ENCODE measurements at places on chromosomes 7 and 10. TPM values are rescaled to one million over a fixed set of nuclear protein-coding genes. Genes with fewer than 3 reads are reported as not detected.

GRCh38 chr10:63829020-63829419 is 307.8 kb downstream of the REEP3 start:
- no peak for ATAC-seq

DNA sequence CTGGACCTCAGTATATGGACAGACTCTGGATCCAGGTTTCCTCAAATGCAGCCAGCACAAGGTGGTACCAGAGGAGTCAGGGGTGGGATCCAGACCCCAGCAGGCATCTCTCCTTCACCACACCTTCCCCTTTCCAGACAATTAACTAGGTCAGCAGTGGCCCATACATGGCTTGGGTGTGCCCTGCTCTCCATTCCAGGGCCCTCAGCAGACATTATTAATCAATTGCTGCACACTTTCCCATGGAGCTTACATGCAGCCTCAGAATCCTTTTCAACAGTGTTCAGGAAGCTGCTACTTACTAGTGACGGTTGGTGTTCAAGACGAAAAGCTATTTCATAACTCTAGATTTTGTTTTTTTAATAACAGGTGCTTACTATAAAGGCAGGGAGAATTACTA is 6.0 kb downstream of the COL13A1 start:
- ATAC-seq, result no peak

- no peak for ATAC-seq
Measured at GRCh38 chr10:118076705-118077104, 30.0 kb upstream of the RAB11FIP2 start.

Gene CCL26
- not detected for total RNA-seq

DNA sequence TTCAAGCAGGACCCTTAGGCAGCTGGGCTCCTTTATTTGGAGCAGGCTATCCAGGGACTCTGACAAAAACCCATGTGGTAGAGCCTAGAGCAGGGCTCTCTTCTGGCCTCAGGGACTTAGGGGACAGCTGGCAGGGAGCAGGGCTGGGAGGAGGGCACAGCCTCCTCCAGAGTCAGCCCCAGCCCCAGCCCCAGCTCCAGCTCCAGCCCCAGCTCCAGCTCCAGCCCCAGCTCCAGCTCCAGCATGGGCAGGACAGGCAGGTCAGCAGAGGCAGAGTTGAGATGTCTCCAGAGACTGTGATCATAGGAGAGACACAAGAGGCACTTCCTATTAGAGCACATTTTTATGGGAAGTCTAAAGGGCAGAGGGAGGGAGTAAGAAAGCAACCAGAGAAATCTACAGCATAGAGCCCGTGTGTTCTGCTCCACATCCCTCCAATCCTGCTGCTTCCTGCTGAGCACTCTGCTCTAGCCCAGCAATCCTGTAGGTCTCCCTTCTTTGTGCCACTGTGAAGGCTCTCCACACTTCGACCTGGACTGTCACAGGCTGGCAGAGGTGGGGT is 13.3 kb upstream of the C10orf53 start:
- ATAC-seq, result no peak

GRCh38 chr7:36039243-36039642 is 113.8 kb upstream of the EEPD1 start:
- ATAC-seq, result no peak
